Kidney (tissue), 22 donors: ENCODE measurements at places on chromosomes 1 and 21.
A peak's percentile ranks its signal among the peaks of the same experiment; 100 is the strongest.

GRCh38 chr1:109821221-109821669, 57.5 kb upstream of the EPS8L3 start:
- peak; percentile 70 for DNase-seq

GRCh38 chr1:165828669-165829329, 1.4 kb downstream of the UCK2 start:
- DNase-seq, result peak; percentile 74

GRCh38 chr1:159853417-159854115, 8.9 kb downstream of the VSIG8 start:
- peak; percentile 42 for DNase-seq

- no peak for DNase-seq
Measured at GRCh38 chr1:75265792-75266191, 131.6 kb downstream of the LHX8 start.

DNA sequence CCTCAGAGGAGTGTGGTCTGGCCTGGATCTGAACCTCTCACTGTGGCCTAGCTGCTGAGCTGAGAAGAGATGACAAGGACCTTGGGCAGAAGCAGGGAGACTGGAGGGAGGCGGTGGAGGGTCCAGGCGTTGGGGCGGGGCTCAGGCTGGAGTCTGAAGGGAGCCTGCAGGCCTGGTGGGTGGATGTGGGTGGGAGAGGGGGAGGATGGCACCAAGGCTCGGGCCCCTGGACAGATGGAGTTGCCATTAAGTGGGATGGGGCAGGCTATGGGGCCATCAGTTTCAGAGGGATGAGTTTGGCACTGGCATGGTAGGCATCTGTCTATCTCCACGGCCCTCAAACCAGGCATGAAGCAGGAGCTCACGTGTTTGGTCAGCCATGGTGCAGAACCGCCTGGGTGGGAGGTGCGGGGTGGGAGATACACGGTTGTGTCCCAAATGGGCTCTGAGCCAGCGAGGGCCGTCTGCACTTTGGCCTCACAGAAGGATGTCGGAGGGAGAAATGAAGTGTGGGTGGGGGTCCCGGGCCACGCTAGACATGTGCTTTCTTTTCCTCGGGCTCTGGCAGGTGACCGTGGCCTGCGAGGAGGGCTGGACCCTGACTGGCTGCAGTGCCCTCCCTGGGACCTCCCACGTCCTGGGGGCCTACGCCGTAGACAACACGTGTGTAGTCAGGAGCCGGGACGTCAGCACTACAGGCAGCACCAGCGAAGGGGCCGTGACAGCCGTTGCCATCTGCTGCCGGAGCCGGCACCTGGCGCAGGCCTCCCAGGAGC, 23.6 kb downstream of the PCSK9 start:
- peak; percentile 61 for DNase-seq

- peak; percentile 7 for DNase-seq
Measured at GRCh38 chr1:107788206-107789202, 176.5 kb downstream of the VAV3 start.

DNA sequence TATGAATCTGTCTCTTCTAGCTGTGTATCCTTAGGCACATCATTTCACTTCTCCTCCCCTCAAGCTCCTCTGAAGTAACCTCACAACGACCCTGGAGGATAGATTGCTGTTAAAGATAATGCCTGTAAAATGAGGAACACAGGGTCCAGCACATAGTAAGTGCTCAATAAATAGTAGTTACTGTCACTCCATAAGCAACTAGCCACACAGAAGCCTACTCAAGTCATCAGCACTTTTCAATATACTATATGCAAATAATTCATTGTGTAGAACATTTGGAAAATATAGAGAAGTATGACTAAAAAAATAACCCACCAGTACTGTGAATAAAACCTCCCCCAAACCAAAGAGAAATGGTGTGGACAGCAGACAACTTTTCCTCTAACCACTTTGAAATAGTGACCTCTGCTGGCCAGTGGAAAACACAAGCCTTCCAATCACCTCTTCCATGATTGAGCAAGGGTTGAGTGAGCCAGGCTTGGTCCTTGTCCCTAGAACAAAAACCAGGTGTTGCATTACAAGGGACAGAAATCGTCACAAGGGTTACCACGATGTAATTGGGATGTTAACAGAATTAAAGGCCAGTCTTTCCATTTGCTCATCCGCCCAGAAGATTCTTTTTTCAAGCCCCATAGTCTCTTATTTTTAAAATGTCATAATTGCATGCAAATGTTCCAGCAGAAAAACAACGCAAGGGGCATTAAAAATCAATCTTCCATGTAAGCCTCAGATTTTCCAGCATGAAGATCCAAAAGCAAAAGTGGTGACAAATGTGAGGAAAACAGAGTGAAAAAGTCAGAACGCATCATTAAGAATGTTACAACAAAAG, 15.7 kb upstream of the GLIS1 start:
- DNase-seq, result peak; percentile 83

DNA sequence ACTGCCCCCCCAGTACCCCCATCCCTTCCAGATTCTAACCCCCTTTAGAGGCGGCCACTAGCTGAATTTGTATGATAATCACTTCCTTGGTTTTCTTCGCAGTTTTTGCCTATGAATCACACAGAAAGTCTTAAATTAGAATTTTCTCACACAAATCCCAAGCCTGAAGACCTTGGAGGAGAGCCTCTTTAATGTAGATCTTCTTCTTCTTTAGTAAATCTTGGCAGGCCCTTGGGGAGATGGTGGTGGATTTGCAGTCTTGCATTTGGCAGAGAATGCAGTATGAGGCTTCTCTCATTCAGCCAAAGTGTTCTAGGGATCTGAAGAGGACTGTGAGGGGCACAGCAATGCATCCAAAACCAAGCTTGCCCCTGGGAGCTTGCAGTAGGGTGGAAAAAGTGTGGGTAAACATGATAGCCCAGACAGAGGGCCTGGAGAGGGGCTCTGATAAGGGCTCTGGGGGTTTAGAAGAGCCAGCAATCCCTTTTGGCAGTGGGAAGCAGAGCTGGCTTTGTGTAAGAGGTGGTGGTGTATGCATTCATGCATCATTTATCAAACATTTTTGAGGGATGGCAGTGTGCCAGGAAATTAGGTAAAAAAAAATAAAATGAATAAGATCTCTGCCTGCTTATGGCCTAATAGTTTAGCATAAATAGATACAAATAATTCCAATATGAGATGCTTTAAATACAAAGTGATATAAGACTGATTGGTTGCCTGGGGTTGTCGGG, 7.7 kb upstream of the CDC42 start:
- DNase-seq, result no peak

DNA sequence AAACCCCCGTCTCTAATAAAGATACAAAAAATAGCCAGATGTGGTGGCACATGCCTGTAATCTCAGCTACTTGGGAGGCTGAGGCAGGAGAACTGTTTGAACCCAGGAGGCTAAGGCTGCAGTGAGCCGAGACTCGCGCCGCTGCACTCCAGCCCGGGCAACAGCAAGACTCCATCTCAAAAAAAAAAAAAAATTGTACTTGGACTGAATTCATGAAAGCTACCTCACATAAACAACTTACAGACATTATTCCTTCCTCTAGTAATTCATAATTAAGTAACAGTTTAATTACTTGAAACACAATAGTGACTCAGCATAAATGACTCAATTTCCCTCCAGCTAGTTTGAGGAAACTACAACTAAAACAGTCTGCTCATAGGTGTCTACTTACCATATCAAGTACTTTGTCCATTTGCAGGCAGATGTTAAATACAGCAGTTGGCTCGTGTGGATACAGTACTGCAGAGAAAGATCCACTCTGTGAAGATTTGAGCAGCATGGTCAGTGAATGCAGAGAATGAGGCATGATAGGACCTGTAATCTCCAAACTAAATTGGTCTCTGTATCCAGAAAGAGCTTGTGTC, 9.4 kb downstream of the DONSON start:
- DNase-seq, result no peak

DNA sequence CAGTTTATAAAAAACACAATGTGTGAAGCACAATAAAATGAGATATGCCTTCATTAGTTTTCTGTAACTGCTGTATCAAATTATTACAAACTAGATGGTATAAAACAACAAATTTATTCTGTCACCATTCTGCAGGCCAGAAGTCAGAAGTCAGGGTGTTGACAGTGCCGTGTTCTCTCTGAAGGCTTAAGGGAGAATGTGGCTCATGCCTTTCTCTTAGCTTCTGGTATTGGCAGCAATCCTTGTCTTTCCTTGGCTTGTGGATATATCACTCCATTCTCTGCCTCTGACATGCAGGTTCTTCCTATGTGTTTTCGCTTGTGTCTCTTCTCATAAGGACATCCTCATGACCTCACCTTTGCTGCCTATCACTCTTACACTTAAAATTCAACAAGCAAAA, 10.1 kb downstream of the NEK7 start:
- DNase-seq, result no peak

- DNase-seq, result no peak
Measured at GRCh38 chr1:2642131-2642559, 9.3 kb upstream of the MMEL1 start.
